Hepatocyte (in vitro differentiated cells): ENCODE measurements at places on chromosomes 1 and 21. TPM values are rescaled to one million over a fixed set of nuclear protein-coding genes. Genes with fewer than 3 reads are reported as not detected.

The WNT9A gene
- 1.2 and 2.8 TPM in 2 replicates for total RNA-seq

GRCh38 chr1:11781297-11781696, 19.3 kb downstream of the C1orf167 start:
- no peaks in the 10 kb centered on the region for H3K36me3 ChIP-seq
- peaks cover 10% of the 10 kb centered on the region for H3K4me1 ChIP-seq
- H3K27ac ChIP-seq: no peak overlapping the region
- no peaks in the 10 kb centered on the region for H3K27me3 ChIP-seq
- DNase-seq: no peak

- H3K36me3 ChIP-seq: no peaks in the 10 kb centered on the region
- DNase-seq: no peak
Measured at GRCh38 chr21:41368735-41369104, 6.9 kb downstream of the MX2 start.

- peak; percentile 35 for DNase-seq
- no peak overlapping the region for H3K4me3 ChIP-seq
- no peaks in the 10 kb centered on the region for H3K36me3 ChIP-seq
Measured at GRCh38 chr1:202959276-202959620, 1.1 kb upstream of the ADIPOR1 start.

GRCh38 chr1:56137521-56138505, 441.6 kb downstream of the PLPP3 start:
- no peak overlapping the region for H3K4me3 ChIP-seq
- H3K36me3 ChIP-seq: no peaks in the 10 kb centered on the region
- no peak for DNase-seq
- H3K27ac ChIP-seq: no peak overlapping the region
- peaks cover 4% of the 10 kb centered on the region for H3K4me1 ChIP-seq

DNA sequence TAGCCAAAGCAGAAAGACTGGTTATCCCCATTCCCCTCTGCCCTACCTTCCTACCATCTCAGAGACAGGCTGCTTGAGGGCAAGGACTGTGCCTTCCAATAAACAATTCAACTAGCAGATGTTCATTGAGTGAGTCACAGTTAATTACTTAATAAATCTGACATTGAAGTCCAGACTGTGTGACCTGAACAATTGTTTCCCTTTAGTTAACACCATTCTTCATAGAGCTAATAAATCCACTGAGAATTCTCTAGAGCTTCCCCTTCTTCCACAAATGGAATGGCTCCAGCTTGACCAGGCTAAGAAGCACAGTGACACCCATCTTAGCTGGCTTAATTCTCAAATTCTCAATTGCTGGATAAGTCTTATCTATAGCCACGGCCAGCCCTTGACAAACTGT, 61.9 kb upstream of the GJA5 start:
- no peaks in the 10 kb centered on the region for H3K4me1 ChIP-seq
- peak overlapping the region; percentile 3 for H3K27ac ChIP-seq
- DNase-seq: peak; percentile 11
- H3K27me3 ChIP-seq: no peaks in the 10 kb centered on the region
